Mononuclear cell (primary cell): ENCODE measurements at places on chromosomes 6 and 20. TPM values are rescaled to one million over a fixed set of nuclear protein-coding genes. Genes with fewer than 3 reads are reported as not detected.

The POU5F1 gene
- not detected for total RNA-seq

The TFAP2C gene
- not detected for total RNA-seq

The FBXO30 gene
- total RNA-seq, result 4.0 TPM

The OXT gene
- total RNA-seq, result not detected

The PBX2 gene
- 49.5 TPM for total RNA-seq

The CRYBG1 gene
- 60.9 TPM for total RNA-seq

The NNAT gene
- total RNA-seq, result not detected

The AGER gene
- 1.5 TPM for total RNA-seq

The COL19A1 gene
- 9.1 TPM for total RNA-seq

The ENPP1 gene
- total RNA-seq, result 0.21 TPM

The ENPP5 gene
- 0.42 TPM for total RNA-seq

The ASIP gene
- 1.3 TPM for total RNA-seq

The FUT9 gene
- under 0.01 TPM for total RNA-seq

The MATN4 gene
- total RNA-seq, result not detected

The SAMD5 gene
- total RNA-seq, result not detected

The TNFRSF6B gene
- not detected for total RNA-seq

The ASXL1 gene
- 117 TPM for total RNA-seq

The PPP1R14C gene
- total RNA-seq, result 0.21 TPM

The LY86 gene
- total RNA-seq, result 64.5 TPM

The TMEM217 gene
- 1.6 TPM for total RNA-seq

The FILIP1 gene
- total RNA-seq, result under 0.01 TPM

The PGC gene
- total RNA-seq, result 0.10 TPM

The SLC44A4 gene
- total RNA-seq, result 0.10 TPM

The MROH8 gene
- 1.8 TPM for total RNA-seq

The EFCAB8 gene
- total RNA-seq, result 0.73 TPM

The RPS6KA2 gene
- total RNA-seq, result 2.4 TPM

The TMEM200A gene
- total RNA-seq, result 0.63 TPM

The CCN6 gene
- total RNA-seq, result not detected

The FAM209B gene
- total RNA-seq, result 0.52 TPM

The PROKR2 gene
- total RNA-seq, result not detected

The RPP40 gene
- 1.3 TPM for total RNA-seq

The SYCP2 gene
- 1.8 TPM for total RNA-seq

The GSTA1 gene
- not detected for total RNA-seq

The HMGCLL1 gene
- not detected for total RNA-seq

The HLA-F gene
- total RNA-seq, result 633 TPM

The KCNG1 gene
- 2.3 TPM for total RNA-seq

The OR2J3 gene
- not detected for total RNA-seq

The POLR1H gene
- total RNA-seq, result 11.4 TPM

The GPX5 gene
- not detected for total RNA-seq

The RWDD1 gene
- 61.0 TPM for total RNA-seq

The FGD2 gene
- 41.7 TPM for total RNA-seq
